HFFc6 (cell line): ENCODE measurements at places on chromosomes 12 and 14. TPM values are rescaled to one million over a fixed set of nuclear protein-coding genes. Genes with fewer than 3 reads are reported as not detected.

The CPNE8 gene
- total RNA-seq, result not detected in 3 replicates

The B4GALNT1 gene
- 1.1 to 2.4 TPM (median 1.6 TPM) in 3 replicates for total RNA-seq

The NPAS3 gene
- not detected in 3 replicates for total RNA-seq

The ALG10 gene
- total RNA-seq, result 5.0 to 8.0 TPM (median 7.4 TPM) in 3 replicates

The CAPS2 gene
- 2.2 to 3.1 TPM (median 2.7 TPM) in 3 replicates for total RNA-seq

The LRTM2 gene
- not detected in 2 replicates for total RNA-seq

The OR6C2 gene
- not detected in 2 replicates for total RNA-seq

The TCL1B gene
- not detected in 2 replicates for total RNA-seq

The TBX3 gene
- total RNA-seq, result 96.4 to 140 TPM (median 110 TPM) in 3 replicates

The FOXA1 gene
- 0.29 and 7.3 TPM in 2 replicates for total RNA-seq

The VDR gene
- total RNA-seq, result 10.2 to 16.1 TPM (median 15.9 TPM) in 3 replicates

The ISM2 gene
- not detected in 3 replicates for total RNA-seq
